GM18507 (cell line): ENCODE measurements at places on chromosomes 13 and 19.
A peak's percentile ranks its signal among the peaks of the same experiment; 100 is the strongest.

DNA sequence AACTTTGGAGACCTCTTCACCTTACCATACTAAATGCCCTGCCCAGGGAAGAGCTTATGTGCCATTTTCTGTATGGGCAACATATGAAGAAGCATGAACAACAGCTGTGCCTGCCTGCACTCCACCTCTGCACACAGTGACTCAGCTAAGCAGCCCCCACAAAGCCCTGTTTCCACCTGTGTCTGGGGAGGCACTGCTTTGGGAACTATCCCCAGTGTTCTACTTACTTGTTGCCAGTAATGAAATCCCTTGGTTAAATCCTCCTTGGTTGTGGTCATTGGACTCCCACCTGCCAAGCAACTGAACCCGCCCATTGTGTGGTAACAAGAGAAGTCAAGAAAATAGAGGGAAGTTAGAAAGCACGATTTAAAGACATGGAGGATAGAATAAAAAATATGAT, 84.6 kb downstream of the NALCN start:
- no peak for DNase-seq

GRCh38 chr19:38736036-38736412, 8.2 kb downstream of the CAPN12 start:
- DNase-seq = peak; percentile 38

DNA sequence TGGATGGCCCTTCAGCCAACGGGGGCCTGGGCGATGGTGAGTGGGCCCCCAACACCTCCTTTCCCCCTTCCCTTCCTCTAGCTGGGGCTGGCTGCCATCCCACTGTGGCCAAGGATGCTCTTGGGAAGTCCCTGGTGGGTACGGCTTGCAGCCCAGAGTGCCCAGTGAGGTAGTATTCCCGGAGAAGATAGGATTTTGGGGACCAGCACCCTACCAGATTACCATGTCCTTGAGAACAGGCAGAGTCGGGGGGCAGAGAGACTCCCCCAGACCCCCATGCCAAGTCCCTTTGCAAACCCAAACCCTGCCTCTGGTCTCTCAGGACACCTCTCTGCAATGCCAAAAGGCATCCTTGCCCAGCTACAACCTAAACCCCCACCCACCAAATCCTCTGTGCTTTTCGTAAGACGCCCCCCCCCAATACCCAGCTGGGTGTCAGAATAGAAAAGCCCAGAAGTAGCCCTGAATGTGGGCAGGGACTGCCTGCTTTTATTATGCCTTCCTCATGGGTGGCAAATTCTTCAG, 1.7 kb downstream of the HIF3A start:
- DNase-seq = no peak

DNA sequence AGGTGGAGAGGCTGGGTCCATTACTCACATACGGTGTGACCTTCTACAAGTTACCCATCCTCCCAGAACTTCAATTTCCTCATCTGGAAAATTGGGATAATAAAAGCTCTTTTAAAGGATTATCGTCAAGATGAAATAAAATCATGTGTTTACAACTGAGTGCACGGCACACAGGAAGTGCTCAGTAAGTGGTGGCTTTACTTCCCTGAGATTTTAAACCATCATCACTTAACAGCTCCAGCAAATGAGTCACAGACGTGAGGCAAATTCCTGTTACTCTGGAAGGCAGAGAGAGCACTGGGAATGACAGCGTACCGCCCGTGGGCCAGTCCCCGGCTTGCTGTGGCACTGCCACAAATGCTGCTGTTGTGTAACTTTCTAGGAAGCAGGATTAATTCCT, 64.1 kb downstream of the MRPL57 start:
- DNase-seq = no peak

DNA sequence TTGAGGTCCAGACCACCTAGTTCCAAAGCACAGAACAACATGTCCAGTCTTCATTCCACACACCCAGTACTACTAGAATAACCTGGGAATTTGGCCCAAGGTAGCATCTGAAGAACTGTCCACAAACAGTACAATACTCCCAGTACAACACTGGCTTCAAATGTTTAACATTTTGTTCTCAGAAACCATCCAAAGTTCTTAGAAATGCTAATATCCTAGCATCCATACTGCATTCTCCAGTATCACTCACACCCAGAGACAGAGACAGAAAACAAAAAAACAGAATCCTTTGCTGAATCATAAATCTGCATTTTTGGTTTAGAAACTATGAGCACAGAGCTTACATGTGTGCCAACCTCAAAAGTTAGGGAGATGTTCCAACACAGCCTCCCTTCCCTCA, 490.8 kb downstream of the FOXO1 start:
- DNase-seq = no peak
